Right hindlimb (tissue), 1 donor: ENCODE measurements at places on chromosomes 13 and 19.

- DNase-seq = peak; percentile 66
These were observed 37.8 kb downstream of the TNFSF14 start for GRCh38 chr19:6632002-6632621.

DNA sequence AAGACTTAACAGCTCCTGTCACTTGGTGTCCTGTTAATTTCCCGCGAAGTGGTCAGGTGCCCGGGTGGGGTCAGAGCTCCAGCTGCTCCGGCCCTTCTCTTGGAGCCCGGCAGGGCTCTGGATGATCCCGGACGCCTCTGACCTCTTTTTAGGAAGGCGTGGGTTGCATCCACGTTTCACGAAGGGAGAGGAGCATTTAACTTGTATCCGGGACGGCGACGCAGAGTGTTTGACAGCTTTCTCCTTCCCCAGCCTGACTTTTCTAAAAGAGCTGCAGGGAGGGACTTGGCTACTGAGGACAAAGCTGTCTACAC is 656 bp downstream of the ZNF155 start:
- DNase-seq = no peak

- DNase-seq = no peak
These were observed 9.8 kb upstream of the SIAH3 start for GRCh38 chr13:45861322-45861721.

DNA sequence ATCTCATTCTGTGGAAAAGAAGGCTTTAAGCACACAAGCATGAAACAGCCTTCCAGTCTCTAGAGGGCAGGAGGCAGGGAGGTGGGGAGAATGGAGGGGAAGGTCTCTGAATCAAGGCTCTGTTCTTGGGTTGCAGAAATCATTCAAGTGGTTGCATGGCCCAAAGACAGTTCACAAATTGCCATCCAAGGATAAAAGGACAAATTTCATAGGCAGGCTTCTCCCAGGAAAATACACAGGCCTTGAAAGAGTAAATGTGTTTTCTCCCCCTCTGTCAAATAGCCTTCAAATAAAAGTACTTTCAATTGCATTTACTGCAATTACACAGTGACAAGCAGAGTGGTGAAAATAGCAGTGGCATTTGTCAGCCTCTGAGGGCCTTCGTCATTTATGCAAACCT is 450.8 kb downstream of the DCT start:
- DNase-seq = no peak

DNA sequence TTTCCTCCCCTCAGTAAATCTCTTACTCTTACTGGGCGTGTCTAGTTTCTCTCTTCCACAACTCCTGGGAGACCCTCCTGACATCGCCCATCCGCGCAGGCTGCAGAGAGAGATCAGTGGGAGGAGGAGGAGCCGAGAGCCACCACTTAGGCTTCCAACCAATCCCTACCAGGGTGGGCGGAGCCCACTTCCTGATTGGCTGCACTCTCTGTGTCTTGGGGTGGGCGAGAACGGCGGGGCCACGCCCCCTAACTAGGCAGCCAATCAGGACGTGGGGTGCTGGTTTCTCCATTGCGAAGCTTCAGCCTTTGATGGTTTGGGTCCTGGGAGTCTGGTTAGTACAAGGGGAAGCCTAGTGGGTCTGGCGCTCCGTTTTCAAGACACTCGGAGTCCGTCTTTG is at the start of gene PMIS2:
Gene PMIS2 (plus strand): TSS at position 326 of the 400 bp plus-strand sequence. CDS start 87 bp downstream, outside the sequence.
- DNase-seq = no peak

- DNase-seq = no peak
These were observed 437.3 kb upstream of the ZNF507 start for GRCh38 chr19:31908080-31908479.
